ENCODE measurements at places on chromosomes 1 and 21.
A peak's percentile ranks its signal among the peaks of the same experiment; 100 is the strongest.

- DNase-seq, result no peak
Measured at GRCh38 chr1:2636733-2637132, 3.9 kb upstream of the MMEL1 start.

GRCh38 chr1:33055210-33056008, 18.7 kb upstream of the AK2 start:
- DNase-seq, result peak; percentile 92

GRCh38 chr1:215407575-215407974, 159.5 kb upstream of the KCTD3 start:
- no peak for DNase-seq

GRCh38 chr1:76998582-76999223, 131.4 kb downstream of the ST6GALNAC5 start:
- DNase-seq, result peak; percentile 79

GRCh38 chr1:202276920-202277319, 64.8 kb downstream of the UBE2T start:
- DNase-seq, result no peak

DNA sequence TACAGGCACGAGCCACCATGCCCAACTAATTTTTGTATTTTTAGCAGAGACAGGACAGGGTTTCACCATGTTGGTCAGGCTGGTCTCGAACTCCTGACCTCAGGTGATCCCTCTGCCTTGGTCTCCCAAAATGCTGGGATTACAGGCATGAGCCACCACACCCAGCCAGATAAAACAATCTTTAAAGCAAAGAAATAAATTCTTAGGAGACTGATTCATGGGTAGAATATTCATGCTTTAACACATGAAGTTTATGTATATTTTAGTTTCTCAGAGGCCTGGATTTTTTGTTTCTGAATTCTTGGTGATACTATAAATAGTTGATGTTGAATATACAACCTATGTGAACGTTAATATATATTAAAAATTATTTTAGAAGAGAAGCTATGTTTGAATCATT, 127.4 kb upstream of the KIAA1614 start:
- no peak for DNase-seq

GRCh38 chr1:72051538-72051937, 230.8 kb downstream of the NEGR1 start:
- DNase-seq, result no peak

DNA sequence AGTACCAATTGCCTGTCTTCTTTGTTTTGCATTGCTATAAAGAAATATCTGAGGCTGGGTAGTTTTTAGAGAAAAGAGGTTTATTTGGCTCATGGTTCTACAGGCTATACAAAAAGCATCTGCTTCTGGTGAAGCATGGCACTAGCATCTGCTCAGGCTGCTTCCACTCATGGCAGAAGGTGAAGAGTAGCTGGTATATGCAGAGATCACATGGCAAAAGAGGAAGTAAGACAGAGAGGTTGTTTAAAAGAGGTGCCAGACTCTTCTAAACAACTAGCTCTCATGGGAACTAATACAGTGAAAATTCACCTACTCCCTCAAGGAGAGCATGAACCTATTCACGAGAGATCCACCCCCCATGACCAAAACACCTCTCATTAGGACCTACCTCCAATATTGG, 56.7 kb upstream of the GUCA2B start:
- no peak for DNase-seq

- peak; percentile 10 for DNase-seq
Measured at GRCh38 chr1:198330982-198331615, 174.3 kb downstream of the NEK7 start.

DNA sequence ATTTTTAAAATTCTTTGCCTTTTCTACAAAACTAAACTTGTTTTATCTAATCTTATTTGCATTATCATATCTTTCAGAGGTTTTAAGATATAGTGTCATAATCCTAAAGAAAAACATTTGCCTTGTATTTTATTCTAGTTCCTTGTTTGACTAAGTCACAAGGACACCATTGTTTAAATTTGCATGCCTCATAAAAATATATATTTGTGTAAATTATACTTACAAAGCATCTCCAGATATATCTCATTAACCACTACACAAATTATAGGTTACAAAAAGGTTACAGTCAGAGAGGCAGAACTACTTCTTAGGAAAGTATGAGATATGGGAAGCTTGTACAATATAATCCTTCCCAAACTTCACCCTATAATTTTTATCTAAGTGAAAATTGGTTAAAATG, 4.2 kb upstream of the RGS13 start:
- DNase-seq, result no peak

DNA sequence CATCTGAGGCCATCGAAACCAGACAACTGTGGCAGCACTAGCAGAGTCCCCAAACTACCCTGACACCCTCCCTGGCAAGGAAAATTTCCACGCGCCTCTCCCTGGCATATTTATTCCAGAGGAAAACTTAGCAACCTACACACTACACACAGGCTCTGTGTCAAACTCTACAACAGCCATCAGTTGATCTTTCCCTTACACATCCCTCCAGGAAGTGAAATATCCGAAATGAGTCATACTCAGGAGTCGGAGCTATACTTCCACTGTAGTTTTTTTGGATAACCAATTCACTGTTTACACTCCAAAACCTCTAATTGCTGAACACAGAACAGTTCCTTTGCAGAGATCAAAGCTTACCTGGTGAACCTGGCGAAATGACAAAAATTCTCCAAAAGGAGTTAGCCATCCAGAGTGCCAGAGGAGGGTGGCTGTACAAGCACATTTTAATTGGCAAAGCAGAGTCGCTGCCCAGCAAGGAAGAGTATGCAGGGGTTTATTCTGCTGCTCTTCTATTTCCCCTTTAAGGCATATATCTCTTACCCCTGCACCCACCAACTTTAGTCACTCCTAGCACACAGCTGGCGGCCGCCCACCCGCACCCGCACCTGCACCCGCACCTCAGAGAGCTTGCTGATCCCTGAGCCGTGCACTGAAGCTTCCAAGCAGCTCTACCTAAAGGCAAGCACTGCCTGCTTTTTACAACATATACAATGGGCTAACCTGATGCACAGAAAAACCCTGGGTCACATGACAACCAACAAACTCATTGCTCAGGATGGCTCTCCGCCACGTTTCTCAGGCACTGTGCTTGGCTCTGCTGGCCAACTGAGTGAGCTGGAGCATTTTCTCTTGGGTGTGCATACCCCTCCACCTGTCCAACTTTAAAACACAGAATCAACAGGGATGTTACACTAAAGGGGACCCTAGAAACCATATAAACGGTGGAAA, 54.9 kb downstream of the CAPZB start:
- peak; percentile 86 for DNase-seq

GRCh38 chr1:203796236-203796605, 798 bp downstream of the ZBED6 start:
- DNase-seq, result peak; percentile 59

- no peak for DNase-seq
Measured at GRCh38 chr1:215517441-215517891, 49.6 kb upstream of the KCTD3 start.

- DNase-seq, result no peak
Measured at GRCh38 chr1:115099693-115100050, 10.4 kb upstream of the TSPAN2 start.

DNA sequence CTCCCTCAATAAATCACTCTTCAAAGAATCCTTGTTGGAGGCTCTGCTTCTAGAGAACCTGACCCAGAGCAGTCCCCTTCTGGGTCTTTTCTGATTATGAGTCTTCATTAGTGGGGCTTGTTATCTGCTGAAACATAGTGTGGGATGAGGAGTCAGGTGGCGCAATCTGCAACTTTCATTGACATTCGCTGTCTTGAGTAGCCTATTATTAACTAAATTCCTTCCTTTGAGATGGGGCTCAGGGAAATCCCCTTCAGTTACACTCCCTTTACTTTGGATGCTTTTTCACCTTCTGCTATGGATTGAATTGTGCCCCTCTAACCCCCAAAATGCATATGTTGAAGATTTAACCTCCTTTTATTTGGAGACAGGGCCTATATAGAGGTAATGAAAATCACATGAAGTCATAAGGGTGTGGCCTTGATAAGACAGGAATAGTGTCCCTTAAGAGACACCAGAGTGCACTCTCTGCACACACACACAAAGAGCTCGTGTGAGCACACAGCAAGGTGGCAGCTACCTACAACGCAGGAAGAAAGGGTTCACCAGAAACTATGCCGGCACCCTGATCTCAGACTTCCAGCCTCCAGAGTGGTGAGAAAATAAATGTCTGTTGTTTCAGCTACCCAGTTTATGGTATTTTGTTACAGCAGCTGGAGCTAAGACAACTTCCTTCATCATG, 19.5 kb downstream of the DIO1 start:
- no peak for DNase-seq

GRCh38 chr1:153933955-153934354, 11.2 kb upstream of the GATAD2B start:
- no peak for DNase-seq

GRCh38 chr1:62882201-62883104, 98.5 kb downstream of the ATG4C start:
- DNase-seq, result no peak

DNA sequence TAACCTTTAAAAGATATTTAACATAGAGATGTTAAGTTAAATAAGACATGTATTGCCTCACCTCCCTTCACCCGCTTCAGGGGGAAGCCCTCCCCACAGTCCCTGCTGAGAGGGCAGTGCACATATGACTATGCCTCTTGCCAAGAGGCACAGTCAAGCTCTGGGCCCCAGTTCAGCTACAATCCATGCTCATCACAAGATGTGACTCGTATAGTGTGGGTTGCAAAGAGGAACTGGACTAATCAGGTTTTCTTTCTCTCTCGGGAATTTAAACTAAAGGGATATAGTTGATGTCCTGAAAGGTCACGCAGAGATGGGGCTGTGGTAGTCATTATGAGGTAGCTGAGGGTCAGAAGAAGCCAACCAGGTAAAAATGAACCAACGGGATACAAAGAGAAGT, 35.6 kb downstream of the LYST start:
- peak; percentile 21 for DNase-seq

- DNase-seq, result no peak
Measured at GRCh38 chr1:54302951-54303843, 103.0 kb downstream of the SSBP3 start.

DNA sequence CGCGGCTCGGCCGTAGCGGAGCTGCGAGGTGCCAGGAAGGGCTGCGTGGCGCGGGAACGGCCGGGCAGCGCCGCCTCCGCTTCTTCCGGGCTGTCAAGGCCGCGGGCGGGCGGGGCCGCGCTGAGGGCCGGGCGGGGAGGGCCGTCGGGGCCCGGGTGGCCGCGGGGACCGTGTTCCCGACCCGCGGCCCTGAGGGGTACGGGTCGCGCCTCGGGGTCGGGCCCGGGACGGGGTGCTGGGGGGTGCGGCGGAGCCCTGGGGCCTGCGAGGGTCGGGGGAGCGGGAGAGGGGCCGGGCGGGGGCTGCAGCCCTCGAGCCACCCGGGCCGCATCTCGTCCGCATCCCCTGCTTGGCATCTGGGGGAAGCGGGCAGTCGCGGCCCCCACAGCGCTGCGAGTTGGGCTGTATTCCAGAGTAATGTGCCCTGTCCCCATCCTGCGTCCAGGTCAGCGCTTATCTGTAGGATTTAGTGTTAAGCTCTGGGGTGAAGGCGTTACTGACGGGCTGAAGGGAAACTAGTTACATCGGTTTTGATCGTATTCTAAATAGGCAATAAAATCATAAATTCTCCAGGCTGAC, 379 bp downstream of the RER1 start:
- no peak for DNase-seq

DNA sequence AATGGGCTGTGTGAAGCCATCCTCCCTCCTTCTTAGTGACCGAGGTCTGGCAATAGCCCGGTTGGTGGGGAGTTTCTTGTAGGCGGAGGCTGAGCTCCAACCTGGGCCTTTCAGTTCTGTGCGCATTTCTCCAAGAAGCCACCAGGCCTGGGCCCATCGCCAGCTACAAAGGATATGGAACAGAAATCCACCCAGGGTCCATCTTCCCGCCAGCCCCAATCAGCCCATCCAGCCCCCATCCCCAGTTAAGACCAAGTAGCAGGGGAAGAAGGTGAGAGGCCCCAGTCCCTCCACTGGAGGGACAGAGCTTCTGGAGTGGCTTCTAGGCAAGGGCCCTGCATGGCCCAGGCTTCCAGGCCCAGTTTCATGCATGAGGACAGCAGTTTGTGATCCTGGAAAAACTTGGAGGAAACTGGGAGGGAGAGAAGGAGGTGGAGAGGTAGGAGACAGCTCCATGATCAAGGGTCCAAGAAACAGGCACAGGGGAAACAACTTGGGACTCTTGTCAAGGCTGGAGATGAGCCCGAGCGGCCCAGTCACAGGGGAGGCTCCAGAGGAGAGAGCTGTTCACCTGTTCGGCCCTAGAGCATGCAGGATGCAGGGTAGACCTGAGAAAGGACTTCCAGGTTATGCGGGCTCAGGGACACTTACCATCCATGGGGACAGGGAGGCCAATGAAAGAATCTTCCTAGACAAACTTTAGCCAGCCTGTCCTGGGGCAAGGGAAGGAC, 261.2 kb downstream of the PTPRU start:
- DNase-seq, result no peak

Measured in muscle of leg (tissue), 16 donors.